AG20443 (cell line): ENCODE measurements at places on chromosomes 5 and 9.

- DNase-seq, result peak; percentile 37
Observed at GRCh38 chr5:77218263-77218662, 7.8 kb downstream of the PDE8B start.

- DNase-seq, result no peak
Observed at GRCh38 chr5:180790020-180790419, 12.6 kb downstream of the MGAT1 start.

- DNase-seq, result peak; percentile 30
Observed at GRCh38 chr5:173454361-173454735, 126.1 kb upstream of the STC2 start.

DNA sequence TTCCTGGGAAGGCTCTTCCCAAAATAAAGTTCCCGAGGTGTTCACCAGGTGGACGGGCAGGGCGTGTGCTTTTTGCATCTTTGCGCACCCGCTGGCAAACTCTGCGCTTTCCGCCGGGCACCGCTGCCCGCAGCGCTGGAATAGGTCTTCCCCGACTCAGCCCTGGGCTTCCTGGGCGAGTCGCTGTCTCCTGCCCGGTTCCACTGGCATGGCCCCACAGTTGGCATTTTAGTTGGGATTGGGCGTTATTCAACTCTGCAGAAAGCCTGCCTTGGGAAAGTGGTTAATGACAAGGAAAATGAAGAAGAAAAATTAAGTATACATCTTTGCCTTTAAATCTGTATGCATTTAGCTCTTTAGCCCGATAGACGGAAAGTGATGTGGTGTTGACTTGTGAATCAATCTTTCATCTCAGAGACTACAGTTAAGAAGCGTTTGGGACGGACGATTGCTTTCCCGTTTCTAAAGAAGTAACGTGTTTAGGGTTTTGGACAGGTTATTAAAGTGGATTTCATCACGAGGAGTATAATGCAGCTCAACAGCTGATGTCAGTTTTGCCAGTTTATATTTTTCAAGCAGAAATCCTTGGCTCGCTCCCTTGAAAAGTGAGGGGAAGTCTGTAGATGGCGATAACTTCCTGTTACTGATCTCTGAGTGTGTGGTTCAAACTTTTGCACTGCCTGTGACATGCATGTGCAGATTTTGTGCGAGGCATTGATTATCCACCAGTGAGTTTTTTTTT is 946 bp downstream of the ADCY2 start:
- no peak for DNase-seq
